Esophagus mucosa (tissue), 1 donor: ENCODE measurements at places on chromosomes 1 and 21. TPM values are rescaled to one million over a fixed set of nuclear protein-coding genes. Genes with fewer than 3 reads are reported as not detected.

SPRR2E gene
- 1,779 TPM for total RNA-seq

KRTAP10-3 gene
- total RNA-seq = not detected

LRRC38 gene
- not detected for total RNA-seq

C1orf146 gene
- not detected for total RNA-seq

FMO4 gene
- total RNA-seq = 1.9 TPM

JUN gene
- 41.7 TPM for total RNA-seq

RAB3B gene
- total RNA-seq = 0.04 TPM

LYPD8 gene
- not detected for total RNA-seq

PDZK1IP1 gene
- total RNA-seq = 273 TPM

CDA gene
- 97.6 TPM for total RNA-seq
